ENCODE measurements at places on chromosomes 11 and 22. TPM values are rescaled to one million over a fixed set of nuclear protein-coding genes. Genes with fewer than 3 reads are reported as not detected.

GRCh38 chr22:49333206-49333605 lies 494.5 kb downstream of the BRD1 start:
- DNase-seq, result no peak

DNA sequence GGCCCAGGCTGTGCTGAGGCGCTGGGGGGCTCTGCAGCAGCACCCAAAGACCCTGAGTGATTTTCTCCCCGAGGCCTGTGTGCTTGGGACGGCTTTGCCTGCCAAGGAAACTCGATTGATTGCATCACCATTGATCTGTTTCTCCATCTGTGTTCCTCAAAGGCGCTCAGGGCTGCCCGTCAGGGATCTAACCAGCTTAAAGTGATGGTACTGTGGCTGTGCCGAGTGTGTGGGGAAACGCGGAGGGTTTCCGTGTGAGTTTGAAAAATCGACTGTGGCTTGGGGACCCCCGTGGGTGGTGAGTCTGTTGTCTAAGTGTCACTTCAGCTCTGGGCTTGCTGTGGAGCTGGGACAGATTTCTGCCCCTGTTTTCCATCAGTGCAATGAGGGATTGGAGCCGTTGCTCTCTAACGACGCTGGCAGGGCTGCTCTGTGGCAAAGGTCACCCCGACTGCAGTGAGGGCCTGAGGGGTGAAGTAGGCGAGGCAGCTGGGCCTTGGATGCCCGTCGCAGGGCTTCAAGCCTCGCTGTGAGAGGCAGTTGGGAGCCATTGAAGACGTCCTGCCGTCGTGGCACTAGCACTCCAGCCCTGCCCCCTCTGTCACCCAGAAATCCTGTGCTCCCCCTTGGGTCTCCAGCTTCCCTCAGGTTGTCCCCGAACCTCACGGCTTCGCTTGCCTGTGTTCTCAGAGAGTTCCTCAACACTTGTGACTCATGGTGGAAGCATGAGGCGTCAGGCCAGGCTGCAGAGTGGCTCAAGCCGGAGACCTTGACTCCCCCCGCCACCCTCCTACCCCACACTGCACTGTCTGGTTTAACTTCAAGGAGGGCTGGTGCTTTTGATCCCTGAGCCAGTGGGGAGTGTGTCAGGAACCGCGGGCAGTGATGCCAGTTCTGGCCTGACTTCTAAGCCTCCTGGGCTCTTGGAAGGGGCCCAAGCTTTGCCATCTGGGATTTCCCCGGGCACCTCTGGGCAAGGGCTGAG lies 21.8 kb downstream of the CACNA1I start:
- DNase-seq, result no peak

- no peak for DNase-seq
Measured at GRCh38 chr22:44100411-44100810, 76.3 kb downstream of the PARVB start.

DNA sequence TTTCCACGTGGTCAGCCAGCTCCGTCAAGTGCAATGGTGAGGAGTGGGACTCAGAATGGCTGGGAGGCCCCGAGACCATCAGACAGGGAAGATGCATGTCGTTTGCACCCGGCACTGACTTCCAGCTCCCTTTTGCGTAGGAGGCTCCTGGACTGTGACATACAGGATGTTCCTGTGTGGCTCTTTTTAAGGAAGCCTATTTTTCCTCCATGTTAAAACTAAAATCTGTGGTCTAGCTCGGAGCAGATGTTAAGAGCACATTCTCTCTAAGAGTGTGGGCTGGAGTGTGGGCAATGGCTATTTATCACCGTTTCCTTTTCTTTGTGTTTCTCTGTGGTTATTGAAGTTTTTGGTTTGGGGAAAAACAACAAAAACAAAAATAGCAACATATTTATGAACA lies 40.9 kb upstream of the AMPD3 start:
- no peak for DNase-seq

GRCh38 chr11:88157370-88157769 lies 17.9 kb downstream of the RAB38 start:
- no peak for DNase-seq

DNA sequence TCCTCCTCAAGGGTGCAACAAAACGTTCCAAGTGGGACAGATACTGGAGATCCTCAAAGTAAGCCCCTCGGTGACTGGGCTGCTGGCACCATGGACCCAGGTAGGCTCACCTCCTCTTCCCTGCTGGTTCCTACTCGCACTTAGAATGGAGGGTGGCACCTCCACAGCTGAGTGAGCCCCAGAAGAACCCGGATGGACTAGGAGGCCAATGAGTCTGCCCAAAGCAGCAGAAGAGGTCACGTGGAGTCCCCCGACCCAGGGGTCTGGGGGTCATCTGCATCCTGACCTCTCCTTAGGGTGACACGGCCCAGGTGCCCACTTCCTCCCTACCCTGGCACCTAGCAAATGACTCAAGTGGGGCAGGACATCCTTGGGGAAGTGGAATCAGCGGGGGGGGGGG lies 4.4 kb downstream of the APOL1 start:
- DNase-seq, result no peak

DNA sequence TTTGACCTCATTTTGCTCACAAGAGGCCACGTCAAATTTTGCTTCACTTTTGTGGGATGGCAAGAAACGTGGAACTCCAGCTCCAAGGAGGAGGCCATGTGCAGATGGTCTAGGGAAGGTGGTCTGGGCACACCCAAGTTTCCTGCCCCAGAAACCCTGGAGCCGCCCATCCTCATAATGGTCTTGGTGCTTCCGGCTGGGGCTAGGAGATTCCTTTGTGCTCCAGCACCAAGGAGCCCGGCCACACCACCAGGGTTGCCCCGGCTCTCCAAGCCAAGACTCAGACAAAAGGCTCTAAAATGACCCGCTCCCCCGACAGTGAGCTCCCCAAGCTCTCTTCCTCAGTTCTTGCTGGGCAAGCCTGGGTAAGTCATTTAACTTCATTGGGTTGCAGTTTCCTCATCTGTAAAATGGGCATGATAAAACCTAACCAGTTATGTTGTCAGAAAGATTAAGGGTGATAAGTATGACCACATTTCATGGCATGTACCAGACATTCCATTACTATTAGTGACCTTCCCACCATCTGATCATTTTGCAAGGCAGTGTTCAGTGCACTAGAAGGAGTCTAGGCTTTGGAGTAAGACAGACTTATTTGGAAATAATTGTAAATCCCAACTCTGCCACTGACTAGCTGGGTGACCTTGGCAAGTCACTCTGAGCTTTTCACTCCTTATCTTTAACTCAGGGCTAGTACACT lies 23.3 kb downstream of the DKK3 start:
- no peak for DNase-seq

- DNase-seq, result no peak
Measured at GRCh38 chr11:117584056-117584830, 212.8 kb downstream of the DSCAML1 start.

DNA sequence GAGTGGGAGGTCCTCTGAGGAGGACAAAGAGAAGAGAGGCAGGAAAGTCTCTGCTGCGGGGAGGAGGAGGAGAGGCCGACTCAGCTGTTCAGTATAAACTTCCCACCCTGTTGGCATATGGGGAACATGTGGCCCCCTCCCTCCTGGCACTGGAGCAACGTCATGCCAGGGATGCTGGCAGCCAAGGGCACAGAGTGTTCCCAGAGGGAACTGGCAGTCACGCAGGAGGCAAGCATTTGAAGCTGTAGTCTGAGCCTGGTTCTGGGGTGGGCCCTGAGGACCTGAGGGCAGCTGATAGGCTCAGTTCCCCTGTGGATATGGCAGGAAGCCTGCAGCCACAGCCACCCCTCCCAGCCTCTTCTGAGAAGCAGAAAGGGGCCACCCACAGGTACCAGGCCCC lies 67.1 kb upstream of the TSPAN18 start:
- DNase-seq, result no peak

GRCh38 chr11:41235668-41236067 lies 223.8 kb downstream of the LRRC4C start:
- DNase-seq, result no peak

DNA sequence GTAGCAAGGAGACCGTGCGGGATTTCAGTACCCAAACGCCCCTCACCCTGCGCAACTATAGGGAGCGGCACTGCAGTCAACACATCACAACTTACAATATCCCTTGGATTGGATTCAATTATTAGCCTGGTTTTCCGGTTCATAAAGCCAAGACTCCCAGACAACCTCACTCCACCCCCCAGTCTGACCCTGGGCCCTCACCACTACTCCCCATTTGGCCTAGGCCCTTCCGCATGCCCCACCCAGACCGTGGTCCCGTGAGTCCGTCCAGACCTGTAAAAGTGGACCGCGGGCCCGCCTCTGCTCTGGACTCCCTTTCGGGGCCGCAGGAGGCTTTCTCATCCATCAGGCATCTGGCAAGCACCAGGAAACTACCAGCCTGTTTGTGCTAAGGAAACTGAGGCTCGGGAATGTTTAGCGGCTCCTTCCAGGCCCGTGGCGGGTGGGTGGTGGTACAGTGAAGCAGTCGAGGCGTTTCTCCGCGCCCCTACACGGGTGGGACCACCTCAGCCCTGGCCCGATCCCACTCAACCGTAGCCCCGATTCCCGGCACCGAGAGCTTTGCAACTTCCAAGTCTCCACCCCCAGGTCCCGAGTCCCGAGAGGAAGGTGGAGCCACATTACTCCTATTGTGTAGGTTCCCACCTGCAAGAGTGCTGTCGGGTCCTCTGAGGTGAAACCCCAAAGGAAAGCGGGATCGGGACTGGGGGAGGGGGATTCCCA lies 679 bp upstream of the DPP3 start:
- DNase-seq, result no peak

- no peak for DNase-seq
Measured at GRCh38 chr11:66745356-66746235, 16.6 kb upstream of the SPTBN2 start.

DNA sequence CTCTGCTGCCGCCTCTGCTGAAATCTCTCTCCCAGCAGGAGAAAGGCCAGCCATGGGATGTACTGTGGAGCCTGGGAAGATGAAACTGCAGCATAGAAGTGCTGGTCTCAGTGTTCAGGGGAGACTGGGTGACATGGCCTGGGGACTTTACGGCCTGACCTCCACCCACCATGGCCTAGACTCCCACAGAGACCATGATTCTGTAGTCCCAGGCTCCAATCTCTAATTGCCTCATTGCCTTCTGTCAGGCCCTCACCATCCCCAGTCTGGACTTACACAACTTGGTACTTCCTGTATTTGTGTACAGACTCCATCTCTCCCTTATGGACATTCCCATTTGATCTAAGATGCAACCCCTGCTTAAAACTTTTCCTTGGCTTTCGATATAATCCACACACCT lies 43.1 kb downstream of the TRAF6 start:
- no peak for DNase-seq

DNA sequence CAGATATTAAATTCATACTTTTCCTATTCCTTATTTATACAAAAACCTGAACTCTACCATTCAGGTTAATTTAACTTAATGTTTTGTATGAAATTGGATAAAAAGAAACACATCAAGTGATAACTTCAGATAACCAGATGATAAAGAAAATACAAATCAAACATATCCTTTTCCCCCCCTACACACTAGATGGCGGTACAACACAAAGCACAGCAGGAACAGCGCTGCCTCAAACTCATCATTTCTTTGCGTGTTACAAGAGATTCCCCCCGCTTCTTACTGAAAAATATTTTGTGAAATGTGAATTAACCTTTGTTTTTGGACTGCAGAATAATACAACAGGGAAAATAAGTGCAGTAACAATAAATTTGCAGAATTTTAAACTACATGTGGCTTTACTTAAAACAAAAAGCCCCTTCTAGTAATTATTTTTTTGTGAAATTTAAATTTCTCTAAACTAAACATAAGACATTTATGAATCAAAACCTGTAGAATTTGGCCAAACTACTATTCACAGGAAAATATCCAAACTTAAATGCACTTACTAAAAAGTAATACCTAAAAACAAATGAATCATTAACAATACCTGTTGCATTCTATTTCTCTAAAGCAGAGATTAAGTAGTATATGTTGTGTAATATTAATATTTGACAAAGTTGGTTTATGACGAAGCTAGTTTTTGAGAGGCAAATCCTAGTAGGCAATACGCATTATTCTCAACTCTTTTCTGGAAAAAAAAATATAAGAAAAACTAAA lies 74.4 kb downstream of the ARHGAP32 start:
- DNase-seq, result peak; percentile 36

GRCh38 chr22:19518635-19519034 lies 5.6 kb downstream of the CLDN5 start:
- no peak for DNase-seq

- no peak for DNase-seq
Measured at GRCh38 chr11:20125927-20126326, 34.3 kb downstream of the DBX1 start.

GRCh38 chr22:35986088-35986487 lies 42.5 kb downstream of the RBFOX2 start:
- no peak for DNase-seq

DNA sequence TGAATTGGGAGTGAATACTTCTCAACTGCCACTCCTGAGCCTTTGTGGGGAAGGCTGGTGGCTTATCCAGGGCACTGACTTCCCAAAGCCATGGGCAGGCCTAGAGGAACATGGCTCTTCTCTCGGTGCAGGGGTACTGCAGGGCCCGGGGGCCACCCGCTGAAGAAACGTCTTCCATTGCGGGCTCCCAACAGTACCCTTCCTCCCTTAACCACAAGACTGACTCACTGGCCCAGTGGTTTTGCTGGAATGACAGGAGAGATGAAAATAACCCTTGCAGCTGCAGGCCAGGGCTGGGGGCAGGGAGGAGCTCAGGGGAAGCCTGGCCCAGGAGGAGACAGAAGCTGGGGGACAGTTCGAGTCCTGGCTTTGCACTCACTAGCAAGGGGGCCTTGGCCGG lies 13.5 kb downstream of the TXN2 start:
- DNase-seq, result no peak

- DNase-seq, result no peak
Measured at GRCh38 chr11:126419801-126420697, 64.6 kb downstream of the ST3GAL4 start.

GRCh38 chr11:103926990-103927389 lies 109.5 kb upstream of the DDI1 start:
- no peak for DNase-seq

- no peak for DNase-seq
Measured at GRCh38 chr22:21661991-21662390, 3.8 kb upstream of the PPIL2 start.

DNA sequence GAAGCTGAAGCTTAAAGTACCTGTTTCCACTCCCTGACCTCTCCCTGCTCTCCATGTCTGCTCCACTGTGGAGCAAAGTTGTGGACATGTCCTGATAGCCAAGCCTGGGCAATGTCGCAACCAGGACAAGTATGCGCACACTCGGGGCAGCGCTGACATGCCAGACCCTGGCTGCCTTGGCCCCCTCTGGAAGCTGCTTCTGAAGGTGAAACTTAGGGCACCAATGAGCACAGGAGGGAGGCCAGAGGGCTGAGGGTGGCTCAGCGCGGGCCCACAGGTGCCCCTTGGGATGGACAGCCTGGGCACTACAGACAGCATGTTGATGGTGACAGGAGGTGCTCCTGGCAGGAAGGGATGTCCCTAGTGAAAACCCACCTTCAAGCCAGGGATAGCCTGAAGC lies 90.2 kb downstream of the CCDC73 start:
- DNase-seq, result no peak

GRCh38 chr11:112617977-112618826 lies 343.0 kb upstream of the NCAM1 start:
- no peak for DNase-seq

The ACTN3 gene
- polyA plus RNA-seq, result 0.53 TPM

The CASP1 gene
- 4.7 TPM for polyA plus RNA-seq

The OR52E8 gene
- polyA plus RNA-seq, result not detected

The DBX1 gene
- not detected for polyA plus RNA-seq

The P2RY2 gene
- 0.81 TPM for polyA plus RNA-seq

The ADORA2A gene
- polyA plus RNA-seq, result 5.4 TPM

The TSSK2 gene
- polyA plus RNA-seq, result 0.28 TPM

The UBTFL1 gene
- not detected for polyA plus RNA-seq

The APBB1 gene
- polyA plus RNA-seq, result 51.9 TPM

The TENM4 gene
- polyA plus RNA-seq, result 20.2 TPM

The MAP4K2 gene
- polyA plus RNA-seq, result 18.5 TPM

The BIK gene
- 0.60 TPM for polyA plus RNA-seq

The OR5T2 gene
- polyA plus RNA-seq, result not detected

The OR2D2 gene
- polyA plus RNA-seq, result not detected

Data from right renal cortex interstitium (tissue), 3 donors.